ENCODE measurements at places on chromosomes 7 and 10.

DNA sequence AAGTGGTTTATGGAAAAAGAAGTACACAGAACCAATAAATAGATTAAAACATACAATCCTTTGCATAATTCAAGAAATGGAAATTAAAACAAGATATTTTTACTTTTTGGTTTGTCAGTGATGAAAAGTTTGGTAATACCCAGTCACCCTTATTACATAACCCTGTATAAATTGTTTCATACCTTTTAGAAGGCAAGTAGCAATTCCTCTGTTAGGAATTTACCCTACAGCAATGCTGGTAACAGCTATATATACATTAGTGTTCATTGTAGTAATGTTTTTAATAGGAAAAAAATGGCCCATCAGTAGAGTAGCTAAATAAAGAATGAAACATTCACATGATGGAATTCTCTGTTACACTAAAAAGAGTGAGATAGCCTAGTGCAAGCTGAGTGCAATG is 42.7 kb downstream of the PTPN12 start:
- DNase-seq, result no peak

GRCh38 chr10:29731760-29732159 is 97.0 kb upstream of the SVIL start:
- DNase-seq, result no peak

DNA sequence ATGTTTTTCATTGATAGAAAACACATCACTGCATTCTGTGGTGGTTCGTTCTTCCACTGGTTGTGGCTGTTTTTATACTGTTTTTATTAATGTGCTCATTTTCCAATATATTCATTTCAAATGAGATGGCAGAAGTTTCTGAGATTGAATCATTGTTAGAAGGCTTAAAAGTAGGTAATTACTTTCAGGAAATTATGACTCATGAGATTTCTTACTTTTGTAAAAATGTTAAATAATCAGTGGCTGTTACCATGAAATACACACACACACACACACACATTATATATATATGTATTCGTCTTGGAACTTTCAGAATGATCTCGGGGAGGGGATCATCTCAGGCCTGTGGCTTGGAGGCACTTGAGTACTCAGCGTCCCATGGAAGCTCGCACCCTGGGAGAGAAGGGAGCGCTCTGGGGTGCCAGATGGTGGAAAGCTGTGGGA is 66.1 kb downstream of the ZMYND11 start:
- DNase-seq, result no peak

GRCh38 chr10:123392182-123392963 is 238.2 kb downstream of the BUB3 start:
- no peak for DNase-seq

- no peak for DNase-seq
These were observed 16.8 kb downstream of the TRIM8 start for GRCh38 chr10:102660888-102661657.

GRCh38 chr10:132257271-132257670 is 50.5 kb downstream of the STK32C start:
- no peak for DNase-seq

GRCh38 chr10:59374916-59375315 is 12.6 kb upstream of the FAM13C start:
- no peak for DNase-seq

GRCh38 chr10:133455196-133455595 is 1.5 kb downstream of the SCART1 start:
- no peak for DNase-seq
